NCI-H526 treated with DMSO at 0.1 percent for 48 hours (cell line): ENCODE measurements at places on chromosomes 3 and 15.

GRCh38 chr3:193572426-193572908 is 17.8 kb upstream of the ATP13A4 start:
- DNase-seq: peak; percentile 70

DNA sequence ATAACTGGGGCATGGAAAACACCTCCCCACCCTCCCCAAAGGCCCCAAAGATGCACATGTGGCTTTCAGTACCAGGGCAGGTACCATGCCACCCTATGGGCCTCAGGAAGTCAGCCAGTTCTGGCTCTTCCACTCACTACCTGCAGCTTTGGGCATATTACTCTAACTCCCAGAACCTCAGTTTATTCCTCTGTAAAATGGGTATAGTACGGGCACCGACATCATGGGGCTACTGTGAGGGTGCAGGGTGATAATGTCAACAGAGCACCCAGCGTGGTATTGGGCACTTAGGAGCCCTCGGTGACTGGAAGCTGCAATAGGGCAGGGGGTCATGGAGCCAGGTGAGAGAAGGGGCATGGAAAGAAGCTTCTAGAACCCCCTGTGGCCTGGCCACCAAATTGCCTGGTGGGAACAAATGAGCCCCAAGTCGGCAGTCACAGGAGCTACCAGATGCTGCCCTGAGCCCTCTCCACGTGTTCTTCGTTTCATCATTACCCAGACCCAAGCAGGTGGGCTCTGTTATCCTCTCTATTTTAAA is 512.1 kb downstream of the SHQ1 start:
- DNase-seq: no peak

DNA sequence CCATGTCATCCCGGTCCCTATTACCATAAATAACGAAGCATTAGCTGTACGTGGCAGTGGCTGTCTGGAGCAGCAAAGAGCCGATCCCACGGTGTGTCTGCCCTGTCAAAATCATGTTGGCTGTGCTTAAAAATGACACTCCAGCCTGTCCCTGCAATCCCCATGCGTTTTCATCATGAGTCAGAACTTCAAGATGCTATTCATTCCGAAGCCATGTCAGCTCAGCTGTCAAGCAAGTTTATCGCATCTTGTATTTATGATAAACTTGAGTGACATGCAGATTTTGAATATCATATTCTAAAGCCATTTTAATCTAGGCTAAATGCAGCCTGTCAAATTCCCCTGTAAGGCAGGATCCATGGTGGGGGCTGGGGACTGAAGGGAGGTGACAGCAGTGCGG is 152.4 kb downstream of the TJP1 start:
- no peak for DNase-seq

GRCh38 chr3:43770426-43771103 is 79.8 kb downstream of the ABHD5 start:
- DNase-seq: no peak

GRCh38 chr3:33001889-33002288 is 50.4 kb downstream of the CCR4 start:
- DNase-seq: no peak

DNA sequence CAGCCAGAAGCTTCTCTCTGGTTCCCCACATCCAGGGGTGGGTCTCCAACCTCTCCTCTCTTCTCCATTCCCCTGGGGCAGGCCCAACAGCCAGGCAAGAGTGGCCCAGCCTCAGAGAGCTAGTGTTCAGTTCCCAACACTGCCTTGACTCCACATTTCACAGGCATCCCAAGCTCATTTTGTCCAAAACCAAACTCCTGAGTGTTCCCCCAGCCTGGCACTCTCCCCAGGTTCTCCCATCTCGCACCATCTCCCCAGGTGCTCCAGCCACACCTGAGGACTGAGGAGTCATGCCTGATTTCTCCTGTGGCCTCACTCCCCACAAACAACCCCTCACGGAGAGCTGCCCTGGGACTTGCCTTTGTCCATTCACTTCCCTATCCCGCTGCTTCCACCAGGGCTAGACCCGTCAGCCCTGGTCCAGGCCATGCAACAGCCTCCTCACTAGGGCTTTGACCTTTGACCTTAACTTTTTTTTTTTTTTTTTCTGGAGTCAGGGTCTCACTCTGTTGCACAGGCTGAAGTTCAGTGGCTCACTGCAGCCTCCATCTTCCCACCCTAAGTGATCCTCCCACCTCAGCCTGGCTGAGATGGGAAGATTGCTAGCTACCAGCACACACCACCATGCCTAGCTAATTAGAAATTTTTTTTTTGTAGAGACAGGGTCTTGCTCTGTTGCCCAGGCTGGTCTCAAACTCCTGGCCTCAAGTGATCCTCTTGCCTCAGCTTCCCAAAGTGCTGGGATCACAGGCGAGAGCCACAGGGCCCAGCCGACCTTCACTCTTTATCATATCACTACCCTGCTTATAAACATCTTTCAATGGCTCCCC is 3.9 kb upstream of the CSK start:
- no peak for DNase-seq

- DNase-seq: no peak
These were observed 76.5 kb downstream of the AQR start for GRCh38 chr15:34892963-34893591.

- no peak for DNase-seq
These were observed 12.9 kb downstream of the NR2F2 start for GRCh38 chr15:96343113-96344059.

DNA sequence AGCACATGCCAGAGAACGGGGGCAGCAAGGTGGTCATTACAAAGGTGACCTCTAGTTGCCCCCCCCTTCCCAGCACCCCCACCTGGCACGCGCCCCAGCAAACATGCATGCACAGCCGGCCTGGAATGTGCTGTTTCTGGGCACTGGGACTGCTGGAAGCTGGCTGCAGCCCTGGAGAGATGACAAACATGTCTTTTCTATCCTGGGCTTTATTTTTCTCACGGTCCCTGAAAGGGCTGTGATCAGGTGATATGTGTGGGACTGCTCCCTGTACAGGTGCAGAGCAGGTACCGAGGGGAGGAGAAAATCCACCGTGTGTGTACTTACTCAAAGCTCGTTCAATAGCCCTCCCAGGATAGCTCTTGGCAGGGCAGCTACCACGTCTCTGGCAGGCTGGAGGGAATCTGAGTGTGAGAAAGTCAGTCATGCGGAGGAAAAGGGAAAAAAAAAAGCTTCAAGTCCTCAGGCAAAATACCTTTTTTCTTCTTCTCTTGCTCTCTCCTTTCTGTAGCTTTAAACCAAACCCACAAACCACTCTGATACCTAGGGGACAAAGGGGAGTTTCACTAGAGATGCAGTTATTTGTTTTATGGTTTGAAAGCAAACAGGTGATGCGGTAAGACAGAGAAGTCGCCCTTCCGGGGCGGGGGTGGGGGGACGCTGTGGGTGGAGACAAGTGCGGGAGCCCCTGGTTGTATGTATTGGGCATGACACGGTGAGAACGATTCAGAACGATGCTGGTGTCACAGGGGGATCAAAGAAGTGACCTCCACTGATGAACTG is 5.0 kb upstream of the HES1 start:
- peak; percentile 94 for DNase-seq

DNA sequence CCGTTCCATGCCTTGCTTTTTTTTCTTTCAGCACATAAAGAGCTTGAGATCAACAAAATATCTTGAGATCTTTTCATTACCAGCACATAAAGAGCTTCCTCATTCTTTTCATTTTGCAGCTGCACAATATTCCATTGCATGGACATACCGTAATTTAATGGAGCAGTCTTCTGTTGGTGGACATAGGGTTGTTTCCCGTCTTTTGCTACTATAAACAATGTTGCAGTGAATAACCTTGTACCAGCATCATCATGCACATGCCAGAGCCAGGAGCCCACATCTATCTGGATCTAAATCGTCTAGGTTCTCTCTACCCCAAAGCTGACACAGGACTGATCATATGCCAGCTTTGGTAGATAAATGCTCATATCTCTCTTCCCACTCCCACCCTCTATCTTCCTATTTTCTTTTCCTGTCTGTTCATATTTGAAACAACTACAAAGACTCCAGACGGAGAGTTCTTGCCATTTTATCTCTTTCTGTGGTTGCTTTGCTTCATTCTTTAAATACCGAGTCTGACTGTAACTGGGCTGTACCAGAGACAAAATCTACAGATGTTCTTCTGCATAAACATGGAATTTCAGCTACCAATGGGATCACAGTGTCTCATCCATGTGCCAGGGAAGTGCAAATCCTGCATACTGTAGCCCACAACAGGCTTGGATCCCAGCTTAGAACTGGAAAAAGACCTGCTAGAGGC is 47.1 kb upstream of the AKAP13 start:
- DNase-seq: no peak

GRCh38 chr15:47523681-47524475 is 193.4 kb upstream of the SEMA6D start:
- no peak for DNase-seq
